Forelimb muscle (tissue), 1 donor: ENCODE measurements at places on chromosomes 16 and 17. TPM values are rescaled to one million over a fixed set of nuclear protein-coding genes. Genes with fewer than 3 reads are reported as not detected.

DNA sequence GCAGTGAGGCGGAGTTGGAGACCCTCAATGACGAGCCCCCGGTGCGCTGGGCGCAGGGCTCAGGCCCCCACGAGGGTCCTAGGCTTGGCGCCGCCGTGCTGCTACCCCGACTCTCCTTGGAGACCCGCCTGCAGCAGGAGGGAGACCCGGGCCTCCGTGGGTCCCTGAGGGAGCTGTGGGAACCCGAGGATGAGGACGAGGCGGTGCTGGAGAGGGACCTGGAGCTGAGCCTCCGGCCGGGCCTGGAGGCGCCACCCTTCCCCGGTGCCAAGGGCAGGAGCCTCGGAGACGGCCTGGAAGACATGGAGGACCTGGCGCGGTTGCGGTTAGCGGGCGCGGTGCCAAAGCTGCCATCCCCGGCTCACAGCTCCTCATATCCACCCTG lies 2.3 kb downstream of the MYO15B start:
- DNase-seq, result no peak

DNA sequence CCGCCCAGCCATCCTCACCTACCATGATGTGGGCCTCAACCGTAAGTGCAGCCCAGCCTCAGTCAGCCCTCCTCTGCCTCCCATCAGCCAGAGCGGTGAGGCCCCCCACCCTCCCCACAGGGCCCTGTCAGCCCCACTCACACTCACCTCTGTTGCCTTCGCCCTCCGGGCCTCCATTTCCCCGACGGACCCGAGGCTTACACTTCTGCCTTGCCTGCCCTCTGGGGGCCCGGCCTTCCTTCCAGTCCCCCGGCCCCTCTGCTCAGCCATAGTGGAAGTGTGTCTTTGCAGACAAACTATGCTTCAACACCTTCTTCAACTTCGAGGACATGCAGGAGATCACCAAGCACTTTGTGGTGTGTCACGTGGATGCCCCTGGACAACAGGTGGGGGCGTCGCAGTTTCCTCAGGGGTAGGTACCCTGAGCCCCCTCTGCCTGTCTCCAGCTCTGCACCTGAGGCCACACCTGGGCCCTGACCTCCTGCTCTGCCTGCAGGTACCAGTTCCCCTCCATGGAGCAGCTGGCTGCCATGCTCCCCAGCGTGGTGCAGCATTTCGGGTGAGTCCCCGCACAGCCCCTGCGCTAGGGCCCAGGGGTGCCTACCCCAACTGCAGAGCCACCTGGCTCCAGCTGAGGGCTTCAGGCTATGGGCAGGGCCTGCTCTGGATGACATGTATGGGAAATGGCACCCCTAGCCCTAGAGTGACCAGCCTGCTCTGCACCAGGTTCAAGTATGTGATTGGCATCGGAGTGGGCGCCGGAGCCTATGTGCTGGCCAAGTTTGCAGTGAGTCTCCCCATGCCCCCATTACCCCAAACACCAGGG lies 4.1 kb downstream of the NDRG4 start:
- no peak for DNase-seq

GRCh38 chr17:6279659-6280058 lies 155.3 kb downstream of the AIPL1 start:
- DNase-seq, result no peak

DNA sequence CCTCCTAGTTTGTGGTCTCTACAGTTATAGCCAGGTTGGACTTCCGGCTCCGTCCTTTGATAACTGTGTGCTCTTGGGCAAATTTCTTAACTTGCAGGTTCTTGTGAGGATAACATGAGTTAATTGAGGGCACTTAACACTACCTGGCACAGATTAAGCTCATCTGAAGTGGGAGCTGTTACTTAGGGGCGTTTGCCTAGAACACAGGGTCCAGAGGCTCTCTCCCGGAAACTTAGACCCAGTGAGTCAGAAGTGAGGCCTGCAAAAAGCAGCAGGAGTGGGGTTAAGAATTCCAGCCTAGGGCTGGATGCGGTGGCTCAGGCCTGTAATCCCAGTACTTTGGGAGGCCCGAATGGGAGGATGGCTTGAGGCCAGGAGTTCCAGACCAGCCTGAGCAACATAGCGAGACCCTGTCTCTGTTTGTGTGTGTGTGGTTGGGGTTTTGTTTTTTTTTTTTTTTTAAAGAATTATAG lies 1.4 kb downstream of the MVP start:
- no peak for DNase-seq

DNA sequence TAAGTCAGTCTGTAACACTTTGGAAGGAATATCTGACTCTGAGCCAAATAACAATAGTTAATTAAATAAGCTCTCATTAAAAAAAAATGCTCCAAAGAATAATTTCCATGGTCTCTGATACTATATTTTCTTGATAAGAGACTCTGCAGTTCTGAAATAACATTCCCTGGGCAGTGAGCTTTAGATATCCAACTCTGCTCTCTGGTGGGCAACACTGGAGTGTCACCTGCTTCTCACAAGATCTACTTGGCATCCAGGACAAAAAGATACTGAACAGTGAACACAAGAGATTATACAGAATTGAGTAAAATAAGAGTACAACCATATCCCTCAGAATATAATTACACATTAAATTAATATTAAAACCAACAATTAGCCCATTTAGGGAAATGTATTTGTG lies 13.7 kb downstream of the BLMH start:
- DNase-seq, result no peak

- no peak for DNase-seq
Observed at GRCh38 chr17:44848961-44849489, 1.3 kb downstream of the HIGD1B start.

DNA sequence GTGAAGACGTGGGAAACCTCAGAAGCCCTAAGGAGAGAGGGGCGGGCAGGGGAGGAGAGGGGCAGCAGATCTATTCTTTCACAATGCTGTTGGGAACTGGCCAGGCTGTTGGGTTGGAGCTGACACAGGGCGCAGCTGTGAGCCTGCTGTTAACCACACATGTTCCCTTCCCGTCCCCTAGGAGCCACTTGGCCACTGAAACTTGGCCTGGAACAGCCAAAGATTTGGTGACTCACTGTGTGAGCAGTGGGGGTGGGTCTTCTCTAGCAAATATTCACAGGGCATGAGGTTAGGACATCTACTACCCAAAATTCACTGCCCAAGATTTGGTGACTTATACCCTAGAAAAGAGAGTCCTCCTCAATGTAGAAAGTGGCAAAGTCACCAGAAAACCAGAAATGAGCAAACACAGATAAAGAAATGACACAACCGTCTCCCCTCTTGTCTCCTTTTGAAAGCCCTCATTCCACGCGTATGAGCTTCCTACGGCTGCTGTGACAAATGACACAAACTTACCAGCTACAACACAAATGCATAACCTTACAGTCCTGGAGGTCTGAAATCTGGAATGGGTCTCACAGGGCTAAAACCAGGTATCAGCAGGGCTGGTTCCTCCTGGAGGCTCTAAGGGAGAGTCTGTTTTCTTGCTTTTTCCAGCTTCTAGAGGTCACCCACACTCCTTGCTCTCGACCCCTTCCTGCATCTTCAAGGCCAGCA lies 6.3 kb downstream of the TBC1D16 start:
- peak; percentile 80 for DNase-seq

GRCh38 chr17:64498308-64499203 lies 1.7 kb upstream of the POLG2 start:
- no peak for DNase-seq

- no peak for DNase-seq
Observed at GRCh38 chr17:4375039-4375748, 8.7 kb upstream of the UBE2G1 start.

GRCh38 chr17:935485-935884 lies 44.1 kb downstream of the NXN start:
- no peak for DNase-seq

DNA sequence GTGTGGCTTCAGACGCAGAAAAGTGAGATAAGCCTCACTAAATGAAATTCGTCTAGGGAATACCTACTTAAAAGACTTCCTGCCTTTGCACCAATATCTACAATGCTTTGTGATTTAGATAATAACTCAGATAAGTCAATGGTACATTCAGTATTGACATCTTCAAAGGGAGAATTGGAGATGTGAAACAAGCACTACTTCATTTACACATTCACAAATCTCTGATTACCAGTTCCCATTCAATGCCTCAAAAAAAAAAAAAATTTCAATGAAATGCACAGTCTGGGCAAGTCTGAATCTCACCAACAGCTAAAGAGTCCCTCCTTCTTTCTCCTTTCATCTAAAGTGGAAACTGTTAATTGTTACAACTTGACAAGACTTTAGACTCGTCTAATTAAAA lies 3.7 kb downstream of the PHF12 start:
- DNase-seq, result no peak

- DNase-seq, result no peak
Observed at GRCh38 chr16:31420037-31420436, 8.1 kb downstream of the COX6A2 start.

TP53TG3 gene
- not detected for polyA plus RNA-seq

NOXO1 gene
- polyA plus RNA-seq, result 1.4 TPM

MT4 gene
- polyA plus RNA-seq, result not detected

CACNA1G gene
- polyA plus RNA-seq, result 6.6 TPM

C1QL1 gene
- 1.9 TPM for polyA plus RNA-seq

CNEP1R1 gene
- polyA plus RNA-seq, result 18.4 TPM

GAST gene
- polyA plus RNA-seq, result not detected

ABCA3 gene
- 14.5 TPM for polyA plus RNA-seq

PHOSPHO1 gene
- 18.9 TPM for polyA plus RNA-seq
